ENCODE measurements at places on chromosomes 3 and 15.

GRCh38 chr15:66924889-66925288, 140.5 kb upstream of the SMAD3 start:
- DNase-seq = no peak

- DNase-seq = no peak
Observed at GRCh38 chr15:59550530-59550929, 61.1 kb upstream of the GCNT3 start.

- DNase-seq = no peak
Observed at GRCh38 chr15:64045774-64046420, 388 bp downstream of the DAPK2 start.

- DNase-seq = no peak
Observed at GRCh38 chr3:102084006-102084405, 234.7 kb downstream of the NFKBIZ start.

- no peak for DNase-seq
Observed at GRCh38 chr3:64561325-64561843, 126.4 kb downstream of the ADAMTS9 start.

DNA sequence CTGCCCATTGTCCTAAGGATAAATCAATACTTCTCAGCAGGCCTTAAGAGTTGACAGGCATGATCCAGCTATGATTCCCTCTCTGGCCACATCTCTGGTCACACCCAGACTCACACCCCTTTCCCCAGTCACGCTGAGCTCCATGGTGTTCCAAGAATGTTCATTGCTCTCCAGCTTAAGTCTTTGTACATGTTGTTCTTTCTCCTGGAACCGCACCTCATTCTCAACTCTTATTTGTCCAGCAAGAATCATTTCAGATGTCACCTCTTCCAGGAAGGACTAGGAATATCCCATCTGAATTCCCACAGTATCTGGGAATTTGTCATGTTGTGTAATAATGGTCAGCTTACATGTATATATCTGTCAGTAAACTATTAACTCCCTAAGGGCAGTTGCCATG, 118.3 kb upstream of the GALNT15 start:
- no peak for DNase-seq

- DNase-seq = no peak
Observed at GRCh38 chr3:129793942-129794310, 99.6 kb downstream of the TMCC1 start.
